ENCODE measurements at places on chromosomes 13 and 19. TPM values are rescaled to one million over a fixed set of nuclear protein-coding genes. Genes with fewer than 3 reads are reported as not detected.

DNA sequence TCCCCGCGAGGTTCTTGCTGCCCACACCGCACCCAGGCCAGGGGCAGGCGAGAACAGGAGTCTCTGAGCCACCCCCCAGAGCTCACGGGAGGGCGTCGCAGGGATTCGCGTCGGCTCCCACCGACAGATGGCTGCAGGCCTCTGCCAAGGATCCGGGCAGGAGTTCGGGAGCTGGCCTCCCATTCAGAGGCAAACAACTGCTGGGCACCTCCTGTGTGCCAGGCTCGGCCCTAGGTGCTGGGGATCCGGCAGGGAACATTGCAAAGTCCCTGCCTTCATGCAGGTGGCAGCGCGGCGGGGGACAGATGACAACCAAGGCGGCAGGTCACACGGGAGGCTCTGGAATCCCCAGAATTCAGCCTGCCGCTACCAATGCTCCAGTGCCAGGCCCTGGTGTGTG, 25.3 kb downstream of the LRRC4B start:
- H3K4me1 ChIP-seq: no peaks in the 10 kb centered on the region
- H3K36me3 ChIP-seq: no peaks in the 10 kb centered on the region
- DNase-seq: no peak
- H3K27ac ChIP-seq: no peak overlapping the region
- H3K4me3 ChIP-seq: no peak overlapping the region
- peaks cover 9% of the 10 kb centered on the region for H3K27me3 ChIP-seq

DNA sequence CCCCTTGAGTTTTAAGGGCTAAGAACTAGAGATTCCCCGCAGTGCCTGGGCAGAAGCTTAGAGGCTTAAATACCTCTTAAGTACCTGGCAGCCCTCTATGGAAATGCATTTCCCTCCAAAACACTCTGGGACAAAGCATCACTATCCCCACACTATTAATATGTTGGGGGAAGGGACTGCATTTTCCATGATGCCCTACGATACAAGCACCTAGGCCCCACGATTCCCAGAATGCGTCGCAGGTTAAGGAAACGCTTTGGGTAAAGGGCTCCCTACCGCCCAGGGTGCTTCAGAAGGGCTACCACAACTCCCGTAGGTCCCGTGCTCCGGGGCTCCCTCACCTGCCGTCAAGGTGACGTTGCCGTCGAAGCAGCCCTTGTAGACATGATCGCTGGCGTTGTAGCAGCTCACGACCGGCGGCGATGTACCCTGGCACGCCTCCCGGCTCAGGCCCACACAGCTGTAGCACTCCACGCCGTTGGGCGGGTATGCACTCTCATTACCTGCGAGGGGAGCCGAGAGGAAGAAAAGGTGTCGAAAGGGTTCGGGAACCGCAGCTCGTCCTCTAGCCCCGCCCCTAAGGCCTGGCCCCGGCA, 2.5 kb downstream of the LYPD3 start:
- peaks cover 1% of the 10 kb centered on the region for H3K36me3 ChIP-seq
- H3K27ac ChIP-seq: no peak overlapping the region
- H3K4me1 ChIP-seq: no peaks in the 10 kb centered on the region
- H3K27me3 ChIP-seq: peaks cover 56% of the 10 kb centered on the region
- H3K4me3 ChIP-seq: peak overlapping the region; percentile 85

- peaks cover 18% of the 10 kb centered on the region for H3K4me1 ChIP-seq
- H3K4me3 ChIP-seq: no peak overlapping the region
These were observed 4.0 kb downstream of the ERF start for GRCh38 chr19:42250666-42251531.

DNA sequence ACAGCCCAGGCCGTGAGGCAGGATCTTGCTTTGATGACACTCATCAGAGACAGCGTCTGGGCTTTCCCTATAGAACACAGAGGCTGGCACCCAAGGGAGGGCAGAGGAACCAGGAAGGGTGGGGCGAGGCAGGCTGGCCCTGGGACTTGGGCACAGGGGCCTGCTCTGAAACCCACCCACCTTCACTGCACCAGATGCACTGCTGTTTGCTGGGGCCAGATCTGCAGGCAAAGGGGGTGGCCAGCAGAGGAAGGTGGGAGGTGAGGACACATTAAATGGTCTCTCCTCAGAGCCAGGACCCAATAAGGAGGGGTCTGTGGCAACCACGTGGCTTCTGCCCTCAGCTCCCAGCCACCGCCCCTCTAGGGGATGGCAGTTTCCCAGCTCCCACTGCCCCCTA, 6.6 kb upstream of the VSTM2B start:
- H3K4me1 ChIP-seq: no peaks in the 10 kb centered on the region
- H3K27ac ChIP-seq: no peak overlapping the region
- DNase-seq: no peak
- H3K27me3 ChIP-seq: peaks cover 76% of the 10 kb centered on the region
- H3K4me3 ChIP-seq: no peak overlapping the region
- H3K36me3 ChIP-seq: no peaks in the 10 kb centered on the region

DNA sequence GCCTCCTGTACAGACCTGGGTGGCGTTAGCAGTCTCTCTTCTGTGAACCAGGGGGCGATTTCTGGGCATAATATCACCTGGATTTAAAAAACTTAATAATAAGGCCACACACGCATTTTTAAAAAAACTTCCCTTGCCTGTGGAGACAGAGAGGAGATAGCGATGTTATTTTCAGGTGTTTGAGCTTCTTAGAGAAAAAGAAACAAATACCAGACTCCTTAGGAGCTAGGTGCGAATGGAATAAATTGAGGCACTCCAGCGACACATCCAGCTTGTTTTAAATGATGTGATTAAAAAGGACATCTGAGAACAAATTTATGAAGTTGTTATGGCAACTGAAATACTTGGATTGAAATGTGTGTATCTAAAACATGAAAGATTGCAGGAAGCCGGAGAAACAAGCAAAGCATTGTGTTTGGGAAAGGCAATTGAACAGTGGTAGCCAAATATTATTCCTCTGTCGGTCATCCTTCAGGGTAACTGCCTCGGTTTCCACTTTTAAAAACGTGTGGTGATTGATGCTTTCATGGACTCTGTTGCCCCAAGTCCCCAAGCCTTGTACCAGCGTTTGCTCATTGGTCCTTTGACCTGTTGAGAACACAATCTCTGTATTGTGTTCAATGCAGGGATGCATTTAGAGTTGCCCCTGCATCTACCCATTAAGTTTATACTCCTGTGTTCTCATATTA, 158.7 kb downstream of the TM9SF2 start:
- DNase-seq: no peak
- H3K27ac ChIP-seq: no peak overlapping the region
- no peaks in the 10 kb centered on the region for H3K36me3 ChIP-seq
- peaks cover 42% of the 10 kb centered on the region for H3K4me1 ChIP-seq

Gene WDR87
- not detected for total RNA-seq
